ENCODE measurements at places on chromosomes 1 and 21.

GRCh38 chr1:37133276-37134145 is 99.2 kb upstream of the GRIK3 start:
- DNase-seq, result no peak
- no peaks in the 10 kb centered on the region for H3K4me1 ChIP-seq
- H3K4me3 ChIP-seq, result no peak overlapping the region
- H3K27me3 ChIP-seq, result no peaks in the 10 kb centered on the region

DNA sequence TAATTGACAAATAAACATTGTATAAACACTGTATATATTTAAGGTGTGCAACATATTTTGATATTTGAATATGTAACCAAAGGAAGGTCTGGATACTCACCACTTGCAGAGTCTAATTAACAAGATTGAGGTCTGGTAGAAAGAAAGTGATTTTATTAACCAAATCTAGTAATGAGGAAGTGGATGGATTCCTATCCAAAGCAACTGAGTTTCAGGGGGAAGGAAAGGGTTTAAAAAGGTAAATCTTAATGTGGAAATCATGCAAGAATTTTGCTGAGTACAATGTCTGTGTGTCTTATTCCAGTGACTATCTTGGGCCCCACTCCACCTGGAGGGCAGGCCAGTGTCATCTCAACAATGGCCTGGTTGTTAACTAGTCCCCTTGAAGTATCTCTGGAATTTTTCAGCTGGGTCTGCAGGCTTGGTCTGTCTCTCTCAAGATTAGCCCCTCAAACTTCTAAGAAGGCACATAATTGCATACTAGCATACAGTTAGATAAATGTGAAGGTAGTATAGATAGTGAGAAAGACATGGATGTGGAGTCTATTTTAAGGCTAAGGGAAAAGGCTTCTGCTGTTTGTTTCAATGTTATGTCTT is 262.7 kb upstream of the RGS18 start:
- no peaks in the 10 kb centered on the region for H3K36me3 ChIP-seq
- H3K27me3 ChIP-seq, result no peaks in the 10 kb centered on the region
- H3K4me3 ChIP-seq, result no peak overlapping the region
- no peak overlapping the region for H3K27ac ChIP-seq
- DNase-seq, result no peak
- H3K4me1 ChIP-seq, result no peaks in the 10 kb centered on the region

DNA sequence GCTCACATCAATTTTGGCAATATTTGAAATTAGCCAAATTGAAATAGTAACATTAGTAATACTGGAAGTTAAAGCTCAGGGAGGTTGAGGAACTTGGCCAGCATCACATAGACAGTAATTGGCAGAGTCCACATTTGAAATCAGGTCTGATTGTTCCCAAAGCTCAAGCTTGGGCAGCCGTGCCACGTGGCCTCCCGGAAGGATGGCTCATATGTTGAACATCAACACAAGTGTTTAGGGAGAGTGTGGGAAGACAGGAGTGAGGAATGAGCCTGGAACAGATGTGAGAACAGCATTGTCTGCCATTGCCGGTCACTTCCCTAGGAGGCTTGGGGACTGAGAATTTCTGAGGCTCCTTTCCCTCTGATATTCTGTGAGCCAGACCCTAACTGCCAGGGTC is 40.2 kb upstream of the RBM15 start:
- H3K36me3 ChIP-seq, result no peaks in the 10 kb centered on the region
- no peaks in the 10 kb centered on the region for H3K4me1 ChIP-seq
- DNase-seq, result no peak
- H3K27ac ChIP-seq, result no peak overlapping the region

DNA sequence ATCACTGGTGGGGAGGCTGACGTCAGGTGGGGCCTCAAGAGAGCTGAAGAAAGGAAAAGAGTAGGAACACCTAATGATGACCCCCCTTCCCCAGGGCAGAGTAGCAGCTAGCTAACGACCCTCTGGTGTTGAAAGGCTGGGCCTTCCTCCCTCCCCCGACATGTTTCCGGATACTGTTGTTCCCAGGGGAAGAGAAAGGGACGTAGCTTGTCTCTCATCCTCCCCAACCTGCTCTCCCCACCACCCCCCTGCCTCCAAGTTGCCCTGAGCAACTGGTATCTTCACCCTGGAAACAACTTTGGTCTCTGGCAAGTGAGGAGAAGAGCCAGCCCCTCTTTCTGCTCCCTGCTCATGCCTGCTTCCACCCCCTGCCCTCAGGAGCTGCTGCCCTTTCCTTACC is 2.4 kb downstream of the SEMA6C start:
- H3K4me1 ChIP-seq, result peaks cover 6% of the 10 kb centered on the region
- no peak overlapping the region for H3K27ac ChIP-seq
- H3K4me3 ChIP-seq, result no peak overlapping the region
- H3K36me3 ChIP-seq, result no peaks in the 10 kb centered on the region
- H3K27me3 ChIP-seq, result no peaks in the 10 kb centered on the region

DNA sequence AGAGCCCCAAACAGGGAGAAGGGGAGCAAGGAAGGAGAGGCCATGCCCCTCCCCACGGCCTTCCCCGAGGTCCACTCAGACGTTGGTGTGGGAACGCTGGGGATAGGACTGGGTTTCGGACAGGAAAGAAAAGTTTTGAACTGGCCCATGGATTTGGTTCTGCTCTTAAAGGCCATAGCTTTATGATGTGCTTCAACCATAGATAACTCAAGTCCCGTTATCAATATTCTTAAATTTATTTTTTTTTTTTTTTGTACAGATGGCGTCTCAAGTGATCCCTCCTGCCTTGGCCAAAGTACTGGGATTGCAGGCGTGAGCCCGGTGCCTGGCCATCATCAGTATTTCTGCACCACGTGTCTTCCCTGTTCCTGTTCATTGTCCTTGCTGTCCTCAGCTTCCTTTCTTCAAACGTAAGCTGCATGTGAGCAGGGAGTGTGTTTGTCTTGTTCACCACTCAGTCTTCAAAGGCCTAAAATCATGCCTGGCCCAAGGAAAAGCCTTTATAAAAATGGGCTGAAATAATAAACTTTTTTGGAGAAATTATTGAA is 820 bp upstream of the KRTAP10-1 start:
- no peak overlapping the region for H3K4me3 ChIP-seq
- no peak overlapping the region for H3K27ac ChIP-seq
- H3K27me3 ChIP-seq, result no peaks in the 10 kb centered on the region
- H3K4me1 ChIP-seq, result no peaks in the 10 kb centered on the region
- no peaks in the 10 kb centered on the region for H3K36me3 ChIP-seq

GRCh38 chr1:6409053-6409452 is 10.7 kb downstream of the HES2 start:
- no peaks in the 10 kb centered on the region for H3K36me3 ChIP-seq
- no peak overlapping the region for H3K27ac ChIP-seq
- no peak overlapping the region for H3K4me3 ChIP-seq
- H3K4me1 ChIP-seq, result no peaks in the 10 kb centered on the region
- no peaks in the 10 kb centered on the region for H3K27me3 ChIP-seq

DNA sequence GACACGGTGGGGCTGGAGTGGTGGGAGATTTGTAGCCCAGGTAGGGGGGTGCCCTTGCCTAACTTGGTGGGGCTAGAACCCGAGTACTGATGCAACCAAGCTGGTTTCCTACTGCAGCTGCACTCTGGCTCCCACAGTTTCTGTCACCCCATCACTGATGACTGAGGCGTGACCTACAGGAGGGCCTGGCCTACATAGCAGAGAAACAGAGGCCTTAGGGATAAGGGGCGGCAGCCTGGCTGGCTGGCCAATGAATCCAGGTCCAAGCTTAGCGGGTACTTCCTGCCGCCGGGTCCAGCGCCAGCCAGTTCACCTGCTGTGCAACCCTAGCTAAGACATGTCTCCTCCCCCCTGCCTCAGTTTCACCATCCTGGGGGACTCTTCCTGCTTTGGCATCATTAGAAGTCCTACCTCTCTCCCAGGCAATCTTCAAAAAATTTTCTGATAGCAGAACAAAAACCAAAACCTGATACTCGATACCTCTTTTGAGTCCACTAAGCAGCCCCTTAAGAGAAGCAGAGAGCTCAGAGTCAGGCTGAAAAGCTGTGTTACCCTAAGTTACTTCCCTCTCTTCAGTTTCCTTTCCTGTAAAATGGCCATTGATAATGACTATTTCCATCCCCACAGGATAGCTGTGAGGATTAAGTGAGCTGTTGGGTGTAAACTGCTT is 27.3 kb upstream of the RNF19B start:
- H3K27me3 ChIP-seq, result no peaks in the 10 kb centered on the region
- no peak overlapping the region for H3K27ac ChIP-seq

DNA sequence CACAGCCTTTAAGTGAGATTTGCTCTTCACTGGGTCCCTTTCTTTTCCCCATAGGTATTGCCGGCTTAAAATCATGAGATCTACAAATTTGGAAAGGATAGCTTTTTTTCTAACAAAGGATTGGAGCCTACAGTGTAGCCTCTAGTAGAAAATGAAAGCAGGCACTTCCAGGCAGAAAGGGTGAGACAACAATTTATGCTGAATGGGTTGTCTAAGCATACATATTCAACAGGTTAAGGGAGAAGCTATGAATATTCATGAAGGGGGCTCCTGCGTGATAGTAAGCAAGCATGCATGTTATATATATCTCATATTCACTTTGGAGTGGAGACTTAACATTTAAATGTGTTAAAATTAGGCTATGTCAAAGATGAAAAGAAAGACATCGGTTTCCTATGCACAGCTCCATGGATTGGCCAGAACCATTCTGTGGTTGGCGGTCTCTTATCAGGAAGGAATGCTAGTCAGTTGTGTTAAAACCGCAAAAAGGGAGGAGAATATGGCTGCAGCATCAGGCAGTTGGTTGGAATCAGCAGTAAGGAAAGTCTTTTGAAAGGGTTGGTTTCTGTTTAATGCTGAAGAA is 66.0 kb downstream of the VCAM1 start:
- no peaks in the 10 kb centered on the region for H3K4me1 ChIP-seq
- no peaks in the 10 kb centered on the region for H3K36me3 ChIP-seq
- H3K4me3 ChIP-seq, result no peak overlapping the region
- no peak overlapping the region for H3K27ac ChIP-seq
- no peak for DNase-seq

DNA sequence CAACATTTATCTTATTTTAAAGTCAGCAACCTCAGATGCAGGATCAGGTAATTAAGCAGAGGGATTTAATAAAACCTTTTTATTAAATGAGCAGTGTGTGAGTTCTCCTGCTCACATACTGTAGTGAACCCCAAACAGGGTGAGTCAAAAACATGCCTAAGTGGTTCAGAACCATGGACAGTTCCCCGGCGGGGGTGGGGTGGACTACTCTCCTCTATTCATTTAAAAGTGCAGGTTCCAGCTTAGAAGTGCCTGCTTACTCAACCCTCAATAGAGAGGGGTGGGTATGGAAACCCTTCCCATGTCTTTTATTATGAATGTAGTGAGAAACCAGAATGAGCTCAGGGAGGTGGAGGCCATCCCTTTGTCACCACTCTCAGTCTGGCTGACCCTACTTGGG is 397.9 kb downstream of the HHAT start:
- H3K27me3 ChIP-seq, result no peaks in the 10 kb centered on the region
- H3K27ac ChIP-seq, result no peak overlapping the region
- H3K36me3 ChIP-seq, result no peaks in the 10 kb centered on the region
- H3K4me3 ChIP-seq, result no peak overlapping the region
- DNase-seq, result peak; percentile 66
